ENCODE measurements at places on chromosomes 4 and X.

GRCh38 chr4:152938237-152938947 is 2.3 kb downstream of the FHDC1 start:
- DNase-seq = no peak

- DNase-seq = no peak
Observed at GRCh38 chr4:26520728-26521450, 30.6 kb upstream of the CCKAR start.

DNA sequence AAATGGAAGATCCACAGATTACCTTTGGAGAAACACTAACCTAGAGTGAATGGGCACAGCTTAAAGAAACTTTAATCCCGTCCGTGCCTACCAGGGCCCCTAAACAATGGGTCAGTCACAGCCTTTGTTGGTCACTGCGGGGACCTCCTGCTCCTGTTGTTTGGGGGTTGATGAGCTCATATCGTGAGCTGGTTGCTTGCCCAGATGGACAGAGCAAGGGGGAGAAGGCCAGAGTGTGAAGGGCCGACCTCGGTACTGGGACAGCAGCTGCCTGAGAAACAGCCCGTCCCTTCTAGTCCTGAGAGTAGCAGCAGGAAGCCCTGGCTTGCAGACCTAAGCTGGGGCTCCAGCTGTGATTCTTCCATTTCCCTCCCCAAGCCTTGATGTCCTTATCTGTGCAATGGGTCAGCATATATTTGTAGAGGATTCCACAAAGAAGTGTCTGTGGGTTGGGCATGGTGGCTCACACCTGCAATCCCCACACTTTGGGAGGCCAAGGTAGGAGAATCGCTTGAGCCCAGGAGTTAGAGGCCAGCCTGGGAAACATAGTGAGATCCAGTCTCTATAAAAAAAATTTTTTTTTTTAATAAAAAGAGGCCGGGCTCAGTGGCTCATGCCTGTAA is 69.6 kb upstream of the SLC34A2 start:
- DNase-seq = no peak

GRCh38 chr4:87865960-87866598 is 33.3 kb downstream of the MEPE start:
- DNase-seq = no peak

DNA sequence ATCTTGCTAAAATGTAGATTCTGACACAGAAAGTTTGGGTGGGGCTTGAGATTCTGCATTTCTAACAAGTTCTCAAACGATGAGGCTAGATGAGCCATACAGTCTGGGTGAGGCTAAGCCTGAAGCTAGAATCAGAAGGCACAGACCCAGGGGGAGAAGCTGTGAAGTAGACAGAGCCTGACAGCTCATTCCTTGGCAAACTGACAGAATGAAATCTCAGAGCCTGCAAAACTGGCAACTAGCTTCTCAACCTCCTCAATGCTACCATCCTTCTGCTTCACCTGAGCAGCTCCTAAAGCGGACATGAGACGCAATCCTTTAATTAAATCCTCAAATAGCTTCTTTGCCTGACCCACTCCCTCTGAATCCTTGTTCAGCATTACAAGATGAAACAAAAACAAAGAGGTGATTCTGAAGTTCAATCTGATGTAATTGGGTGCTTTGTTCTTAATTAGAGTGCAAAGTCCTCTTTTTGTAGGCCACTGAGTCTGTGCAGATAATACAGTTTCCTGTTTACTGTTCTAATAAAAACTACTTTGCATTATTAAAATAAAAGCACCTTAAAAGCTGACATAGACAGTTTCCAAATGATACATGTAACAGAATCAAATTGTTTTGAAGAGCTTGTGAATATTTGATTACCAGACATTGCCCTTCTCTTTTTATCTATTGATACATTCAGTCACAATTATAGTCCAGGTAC is 71.0 kb upstream of the BMP2K start:
- no peak for DNase-seq

DNA sequence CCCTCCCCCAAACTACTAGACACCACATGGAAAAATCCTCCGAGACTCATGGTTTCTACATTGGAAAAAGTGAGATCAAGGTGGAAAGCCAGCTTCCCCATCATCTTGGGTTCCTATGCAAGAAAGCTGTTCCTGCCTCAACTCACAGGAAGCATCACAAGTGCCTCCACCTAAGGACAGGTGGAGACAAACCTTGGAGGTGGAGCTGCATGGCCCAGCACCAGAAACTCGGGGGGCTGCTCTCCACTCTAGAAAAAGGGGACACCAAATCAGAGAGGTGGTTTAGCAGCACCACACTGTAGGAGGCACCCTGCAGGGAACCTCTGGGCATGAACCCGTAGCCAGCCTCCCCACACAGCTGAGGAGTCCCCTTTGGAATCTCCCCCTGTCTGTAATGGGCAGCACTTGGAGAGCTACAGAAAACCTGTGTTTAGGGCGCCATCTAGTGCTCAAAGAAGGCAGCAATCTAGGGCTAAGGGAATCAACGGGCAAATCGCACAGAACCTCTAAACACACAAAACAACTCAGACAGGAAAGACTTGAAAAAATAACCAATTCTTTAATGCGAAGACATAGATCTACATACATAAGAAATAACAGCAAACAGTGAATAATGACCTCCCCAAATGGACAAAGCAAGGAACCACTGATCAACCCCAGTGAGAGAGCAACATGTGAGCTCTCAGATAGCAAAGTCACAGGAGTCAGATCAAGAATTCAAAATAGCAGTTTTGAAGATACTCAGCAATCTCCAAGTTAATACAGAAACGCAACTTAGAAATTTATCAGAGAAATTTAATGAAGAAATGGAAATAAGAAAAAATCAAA is 37.0 kb upstream of the ZBTB33 start:
- DNase-seq = no peak

GRCh38 chrX:29535212-29536162 is 679.9 kb upstream of the MAGEB2 start:
- DNase-seq = no peak

- no peak for DNase-seq
Observed at GRCh38 chr4:158395889-158396288, 125.8 kb upstream of the RXFP1 start.

GRCh38 chr4:34932591-34932990 is 1311.7 kb downstream of the ARAP2 start:
- DNase-seq = no peak

- DNase-seq = no peak
Observed at GRCh38 chr4:155757745-155758265, 1.0 kb upstream of the GUCY1B1 start.

- no peak for DNase-seq
Observed at GRCh38 chrX:40094041-40094899, 3.5 kb downstream of the BCOR start.

DNA sequence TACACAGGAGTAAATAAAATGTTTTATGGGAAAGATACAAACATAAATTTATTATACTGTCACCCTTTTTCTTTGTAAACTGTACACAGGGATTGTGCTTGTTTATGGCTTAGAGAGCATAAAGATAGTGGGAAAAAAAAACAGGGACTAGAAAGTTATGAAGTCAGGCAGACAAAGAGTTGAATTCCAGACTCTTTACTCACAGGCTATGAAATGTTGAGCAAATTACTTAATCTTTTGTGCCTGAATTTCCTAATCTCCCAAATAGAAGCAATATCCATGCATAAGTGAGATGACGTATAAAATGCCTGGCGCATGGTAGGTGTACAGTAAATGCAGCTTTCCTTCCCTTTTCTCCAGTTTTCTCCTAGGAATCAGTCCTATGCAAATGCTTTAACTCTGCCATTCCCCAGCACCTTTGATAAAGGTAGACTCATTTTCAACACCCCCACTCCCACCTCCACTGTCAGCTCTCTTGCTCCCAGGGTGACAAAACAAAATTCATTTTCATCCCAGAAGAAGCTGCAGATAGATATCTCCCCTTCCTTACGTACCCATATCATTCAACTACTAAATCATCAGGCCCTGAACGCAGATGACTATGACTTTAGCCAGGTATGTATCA is 44.5 kb upstream of the BTC start:
- no peak for DNase-seq

DNA sequence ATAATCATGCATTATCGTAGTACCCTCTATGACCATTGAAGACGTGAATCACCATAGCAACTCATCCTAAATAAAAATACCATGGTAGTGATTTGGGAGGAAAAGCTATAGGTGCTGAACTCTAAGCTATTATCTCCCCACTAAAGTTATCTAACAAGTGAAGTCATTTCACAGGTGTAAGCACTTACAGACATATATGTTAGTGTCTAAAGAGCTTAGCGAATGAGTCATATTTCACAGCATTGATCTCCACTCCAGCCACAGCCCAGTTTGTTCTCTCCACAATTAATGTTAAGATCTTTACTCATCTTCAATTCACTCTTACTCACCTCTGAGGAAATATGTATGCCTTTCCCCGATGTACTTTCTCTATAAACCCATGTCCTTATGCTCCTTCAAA is 57.0 kb downstream of the DCAF8L1 start:
- no peak for DNase-seq

- DNase-seq = no peak
Observed at GRCh38 chr4:143701365-143701764, 890 bp upstream of the FREM3 start.

GRCh38 chr4:144723471-144723870 is 77.5 kb downstream of the HHIP start:
- no peak for DNase-seq

DNA sequence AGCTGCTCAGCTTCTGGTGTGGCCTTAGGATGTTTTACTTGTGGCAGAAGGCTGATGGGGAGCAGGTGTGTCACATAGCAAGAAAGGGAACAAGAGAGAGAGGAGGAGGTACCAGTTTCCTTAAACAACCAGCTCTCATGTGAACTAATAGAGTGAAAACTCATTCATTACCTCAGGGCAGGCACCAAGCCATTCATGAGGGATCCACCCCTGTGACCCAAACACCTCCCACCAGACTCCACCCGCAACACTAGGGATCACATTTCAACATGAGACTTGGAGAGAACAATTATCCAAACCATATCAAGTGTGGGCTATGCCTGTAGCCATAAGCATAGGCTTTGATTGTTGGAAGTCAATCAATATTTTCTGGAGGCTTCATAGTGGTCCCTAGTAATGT is 56.0 kb downstream of the GSX2 start:
- DNase-seq = no peak

DNA sequence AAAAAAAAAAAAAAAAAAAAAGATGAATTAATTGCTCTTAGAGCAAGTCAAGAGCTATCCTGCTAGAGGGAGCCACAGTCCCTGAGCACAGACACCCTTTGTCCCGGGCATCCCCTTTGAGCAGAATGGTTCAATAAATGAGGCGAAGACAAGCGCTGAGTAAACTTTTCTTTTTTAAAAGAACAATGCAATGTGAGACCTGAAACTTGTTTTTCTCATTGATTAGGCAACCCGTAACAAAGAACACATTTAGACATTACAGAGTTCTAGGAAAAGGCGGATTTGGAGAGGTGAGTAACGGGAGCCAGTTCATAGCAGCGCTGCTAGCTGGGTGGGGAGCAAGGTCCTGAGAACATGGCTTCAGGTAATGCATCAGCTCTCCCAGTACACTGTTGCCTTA is 46.1 kb downstream of the GRK4 start:
- no peak for DNase-seq

DNA sequence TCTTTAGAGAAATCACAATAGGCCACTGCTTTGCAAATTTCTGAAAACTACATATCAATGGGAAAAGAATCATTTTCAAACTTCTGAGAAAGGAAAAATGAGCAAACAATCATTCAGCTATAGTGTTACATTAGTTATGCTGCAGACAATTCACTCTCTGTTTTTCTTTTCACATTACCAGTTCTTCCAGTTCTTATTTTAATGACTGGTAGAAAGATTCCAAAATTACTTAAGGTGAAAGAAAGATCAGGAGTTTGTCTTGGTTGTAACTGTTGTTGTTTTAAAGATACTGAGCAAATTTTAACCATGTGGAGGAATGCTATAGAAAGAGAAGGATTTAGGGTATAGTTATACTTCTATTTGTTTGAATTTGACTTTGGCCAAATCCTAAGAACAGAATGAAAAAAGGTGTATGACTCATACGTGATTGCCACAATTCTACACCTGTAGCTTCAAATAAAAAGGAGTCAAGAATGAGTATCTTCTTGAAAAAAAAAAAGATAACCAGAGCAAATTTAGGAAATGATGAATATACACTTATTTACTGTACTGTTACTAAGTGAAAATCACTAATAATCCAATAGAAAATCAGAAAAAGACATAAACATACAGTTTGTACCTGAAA is 21.0 kb upstream of the RASGEF1B start:
- no peak for DNase-seq

DNA sequence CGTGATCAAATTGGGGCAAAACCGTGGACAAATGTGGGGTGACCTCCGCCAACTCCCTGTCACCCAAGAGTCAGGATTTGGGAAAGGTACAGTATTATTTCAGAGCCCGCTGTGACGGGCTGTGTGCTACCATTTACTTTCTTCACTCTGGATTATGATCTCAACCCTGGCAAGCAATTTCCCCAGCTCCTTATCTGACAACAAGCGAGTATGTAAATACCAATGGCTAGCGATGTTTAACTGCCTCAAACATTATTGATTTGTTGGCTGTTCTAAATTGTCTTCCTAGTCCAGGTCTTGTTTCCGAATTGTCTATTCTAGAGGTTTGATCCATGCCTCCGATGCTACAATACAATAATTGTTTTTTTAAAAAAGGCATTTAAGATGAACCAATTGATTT is 17.7 kb upstream of the PITX2 start:
- no peak for DNase-seq

GRCh38 chr4:119517361-119518229 is 111.0 kb downstream of the PDE5A start:
- no peak for DNase-seq

- DNase-seq = no peak
Observed at GRCh38 chr4:25182937-25183336, 22.7 kb upstream of the SEPSECS start.

- no peak for DNase-seq
Observed at GRCh38 chr4:174365018-174365587, 81.4 kb downstream of the CEP44 start.

GRCh38 chrX:2220829-2221567 is 279.8 kb downstream of the DHRSX start:
- no peak for DNase-seq

DNA sequence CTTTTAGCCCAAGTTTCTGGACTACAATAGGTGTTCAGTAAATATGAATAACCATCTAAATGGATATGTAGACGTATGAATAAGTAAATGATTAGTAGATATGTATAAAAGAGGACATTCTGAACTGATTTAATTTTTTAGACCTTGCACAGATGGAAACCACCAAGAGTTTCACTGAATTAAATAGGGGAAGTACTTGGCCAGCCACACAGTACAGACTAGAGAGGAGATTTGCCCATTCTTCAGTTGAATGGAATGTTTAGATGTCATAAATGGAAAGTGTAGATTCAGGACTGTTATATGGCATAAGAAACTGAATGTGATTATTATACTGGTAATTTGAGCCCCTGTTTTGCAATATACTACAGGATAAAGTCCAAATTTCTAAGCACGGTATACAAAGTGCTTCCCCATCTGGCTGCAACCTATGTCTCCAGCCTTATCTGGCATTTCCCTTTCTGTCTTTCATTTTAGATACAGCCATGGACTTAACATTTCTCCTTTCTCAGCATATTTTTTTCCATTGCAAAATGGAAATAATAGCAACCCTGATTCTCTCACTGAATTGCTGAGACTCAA is 137.8 kb upstream of the HS3ST1 start:
- DNase-seq = no peak

- no peak for DNase-seq
Observed at GRCh38 chrX:111264385-111264784, 5.9 kb downstream of the CAPN6 start.

GRCh38 chrX:124401696-124402095 is 55.3 kb downstream of the SH2D1A start:
- no peak for DNase-seq

GRCh38 chr4:138790706-138791340 is 224.8 kb upstream of the NOCT start:
- no peak for DNase-seq

- DNase-seq = no peak
Observed at GRCh38 chrX:96445531-96446065, 239.0 kb upstream of the DIAPH2 start.
